CD4-positive, CD25-positive, alpha-beta regulatory T cell (primary cell): ENCODE measurements at places on chromosomes 5 and 9. TPM values are rescaled to one million over a fixed set of nuclear protein-coding genes. Genes with fewer than 3 reads are reported as not detected.

The TPPP gene
- 12.4 TPM for total RNA-seq

The GTF2H2 gene
- total RNA-seq = 14.1 TPM

- DNase-seq = no peak
Observed at GRCh38 chr5:36423578-36424307, 122.0 kb upstream of the RANBP3L start.

GRCh38 chr5:40501711-40502444, 177.8 kb upstream of the PTGER4 start:
- DNase-seq = no peak

GRCh38 chr5:167684251-167684650, 607.2 kb upstream of the WWC1 start:
- DNase-seq = no peak

DNA sequence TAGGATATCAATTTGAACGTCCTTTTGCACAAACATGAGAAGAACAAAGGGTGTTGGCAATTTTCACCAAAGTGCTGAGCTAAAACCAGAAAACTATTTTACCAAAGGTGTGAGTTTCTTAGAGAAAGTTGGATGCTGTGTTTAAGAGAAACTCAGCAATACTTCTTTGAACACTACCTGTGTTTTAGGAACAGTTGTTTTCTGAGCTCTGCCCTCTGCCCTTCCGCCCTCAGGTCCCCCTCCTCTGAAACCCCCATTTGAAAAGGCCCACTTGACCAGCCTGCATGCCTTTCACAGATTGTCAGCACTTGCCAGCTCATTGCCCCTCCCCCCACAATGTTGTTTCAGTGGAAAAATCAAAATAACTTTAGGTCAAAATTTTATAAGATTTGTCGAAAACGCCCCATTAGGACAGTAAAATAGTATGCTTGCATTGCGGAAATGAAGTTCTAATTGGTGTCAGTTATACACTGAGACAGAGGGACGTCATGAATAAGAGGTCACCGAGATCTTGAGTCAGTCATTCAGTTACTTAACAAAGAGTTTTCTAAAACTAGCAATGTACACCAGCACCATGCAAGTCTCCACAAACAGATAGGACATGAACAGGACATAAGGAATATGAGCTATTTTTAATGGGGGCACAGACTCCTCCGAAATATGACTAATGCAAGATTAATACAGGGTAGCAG, 61.9 kb upstream of the IL7R start:
- no peak for DNase-seq

DNA sequence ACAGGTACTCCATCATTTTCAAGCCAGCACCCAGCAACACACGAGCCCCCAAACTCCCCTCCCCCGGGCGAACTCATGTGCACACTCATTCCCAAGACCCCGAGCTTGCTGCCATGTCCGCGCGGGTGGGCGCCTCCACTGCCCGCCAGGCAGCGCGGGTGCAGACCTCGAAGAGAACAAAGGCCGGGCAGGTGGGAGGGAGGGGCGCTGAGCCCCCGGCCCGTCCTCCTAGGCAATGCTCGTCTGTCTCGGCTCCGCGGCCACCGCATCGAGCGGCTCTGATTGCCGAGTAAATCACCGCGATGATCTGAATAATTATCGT, 47.1 kb upstream of the PSD2 start:
- no peak for DNase-seq

- peak; percentile 78 for DNase-seq
Observed at GRCh38 chr5:176543428-176544182, 5.5 kb upstream of the CDHR2 start.
